Thyroid gland (tissue), 4 donors: ENCODE measurements at places on chromosomes 7 and 10. TPM values are rescaled to one million over a fixed set of nuclear protein-coding genes. Genes with fewer than 3 reads are reported as not detected.

GET4 gene
- total RNA-seq = 38.7 TPM

ERVW-1 gene
- not detected for total RNA-seq

CRHR2 gene
- not detected for total RNA-seq

CNPY1 gene
- not detected for total RNA-seq

- H3K27ac ChIP-seq = no peak overlapping the region
Measured at GRCh38 chr7:7315851-7316250, 133.5 kb downstream of the C1GALT1 start.

DNA sequence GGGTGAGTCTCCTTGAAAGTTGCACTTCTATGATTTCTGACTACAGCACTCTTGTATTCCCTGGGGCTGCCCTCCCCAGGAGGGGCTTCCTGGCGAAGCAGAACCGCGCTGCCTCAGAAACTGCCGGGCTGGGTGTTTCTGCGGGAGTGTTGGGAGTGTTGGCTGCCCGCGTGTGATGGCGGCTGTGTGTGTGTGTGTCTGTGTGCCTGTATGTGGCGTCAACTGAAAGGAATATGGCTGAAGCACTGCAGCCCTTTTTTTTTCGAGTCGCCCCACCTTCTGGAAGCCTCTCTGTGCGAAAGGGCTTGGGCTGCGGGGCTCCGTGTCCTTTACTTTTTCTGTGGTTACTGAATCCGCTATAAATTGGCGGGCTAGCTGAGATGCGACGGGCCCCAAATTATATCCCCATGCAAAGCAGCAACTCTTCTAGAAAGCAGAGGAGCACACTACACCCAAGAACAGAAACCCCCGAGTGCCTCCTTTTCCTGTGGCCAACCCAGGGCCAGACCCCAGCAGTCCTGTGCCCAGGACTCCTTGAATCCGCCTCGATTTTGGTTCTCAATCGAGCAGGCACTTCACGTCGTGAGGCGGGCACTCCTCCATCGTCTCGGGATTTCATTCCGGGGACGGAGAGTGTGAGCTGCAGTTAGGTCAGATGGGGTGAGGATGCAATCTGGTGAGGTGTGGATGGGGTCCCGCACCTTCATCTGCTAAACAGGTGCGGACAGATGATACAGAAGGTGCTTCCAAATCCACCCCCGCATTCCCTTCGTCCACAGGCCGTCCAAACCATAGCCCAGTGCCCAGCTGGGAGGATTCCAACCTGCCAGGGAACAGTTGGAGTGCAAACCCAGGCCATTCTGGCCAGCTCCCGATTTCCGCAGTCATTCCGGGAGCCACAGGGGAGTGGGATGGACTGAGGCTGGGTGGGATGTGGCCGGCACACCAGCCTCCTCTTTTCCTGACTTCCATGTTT, 22.5 kb upstream of the ZNF273 start:
- H3K27ac ChIP-seq = no peak overlapping the region
- H3K36me3 ChIP-seq = no peaks in the 10 kb centered on the region
- H3K4me3 ChIP-seq = no peak overlapping the region
- no peak for DNase-seq
- peaks cover 12% of the 10 kb centered on the region for H3K4me1 ChIP-seq
- H3K27me3 ChIP-seq = no peaks in the 10 kb centered on the region
